ENCODE measurements at places on chromosomes 5 and 9.
A peak's percentile ranks its signal among the peaks of the same experiment; 100 is the strongest.

DNA sequence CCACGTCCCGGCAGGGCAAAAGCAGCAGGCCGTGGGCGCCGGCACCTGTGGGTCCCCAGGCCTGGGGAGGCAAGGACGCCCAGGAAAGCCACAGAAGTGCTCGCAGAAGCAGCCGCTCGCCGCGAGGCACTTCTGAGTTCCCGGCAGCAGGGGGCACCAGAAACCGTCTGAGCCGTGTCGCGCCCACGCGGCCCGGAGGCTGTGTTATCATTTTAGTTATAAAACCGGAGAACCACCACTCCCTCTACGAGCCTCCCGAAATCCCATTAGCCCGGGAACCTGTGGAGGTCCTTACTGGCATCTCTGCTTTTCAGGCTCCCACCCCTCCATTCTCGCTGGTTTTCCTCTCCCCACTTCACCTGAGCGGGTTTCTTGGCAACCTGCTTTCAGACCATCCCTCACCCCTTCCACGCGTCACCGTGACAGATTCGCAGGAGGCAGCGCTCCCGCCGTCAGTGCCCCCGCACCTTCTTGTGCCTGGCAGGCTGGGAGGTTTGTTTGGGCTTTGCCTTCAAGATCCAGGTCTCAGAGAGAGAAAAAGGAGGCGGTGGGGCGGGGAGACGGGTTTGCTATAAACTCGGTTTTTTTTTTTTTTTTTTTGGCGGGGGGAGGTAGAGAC, 2.3 kb downstream of the GDNF start:
- peak; percentile 82 for DNase-seq

DNA sequence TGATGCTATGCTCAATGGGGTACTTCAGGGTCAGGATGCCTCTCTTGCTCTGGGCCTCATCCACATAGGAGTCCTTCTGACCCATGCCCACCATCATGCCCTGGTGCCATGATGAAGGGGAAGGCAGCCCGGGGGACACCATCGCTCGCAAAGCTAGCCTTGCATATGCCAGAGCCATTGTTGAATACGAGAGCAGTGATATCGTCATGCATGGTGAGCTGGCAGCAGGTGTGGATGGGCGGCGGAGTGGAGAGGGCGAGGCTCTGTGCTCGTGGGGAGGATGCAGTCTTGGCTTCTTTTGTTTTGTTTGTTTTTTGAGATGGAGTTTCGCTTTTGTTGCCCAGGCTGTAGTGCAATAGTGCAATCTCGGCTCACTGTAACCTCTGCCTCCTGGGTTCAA, 17.2 kb upstream of the SPZ1 start:
- DNase-seq: no peak

GRCh38 chr9:80954521-80954920, 734.8 kb downstream of the TLE1 start:
- DNase-seq: no peak

DNA sequence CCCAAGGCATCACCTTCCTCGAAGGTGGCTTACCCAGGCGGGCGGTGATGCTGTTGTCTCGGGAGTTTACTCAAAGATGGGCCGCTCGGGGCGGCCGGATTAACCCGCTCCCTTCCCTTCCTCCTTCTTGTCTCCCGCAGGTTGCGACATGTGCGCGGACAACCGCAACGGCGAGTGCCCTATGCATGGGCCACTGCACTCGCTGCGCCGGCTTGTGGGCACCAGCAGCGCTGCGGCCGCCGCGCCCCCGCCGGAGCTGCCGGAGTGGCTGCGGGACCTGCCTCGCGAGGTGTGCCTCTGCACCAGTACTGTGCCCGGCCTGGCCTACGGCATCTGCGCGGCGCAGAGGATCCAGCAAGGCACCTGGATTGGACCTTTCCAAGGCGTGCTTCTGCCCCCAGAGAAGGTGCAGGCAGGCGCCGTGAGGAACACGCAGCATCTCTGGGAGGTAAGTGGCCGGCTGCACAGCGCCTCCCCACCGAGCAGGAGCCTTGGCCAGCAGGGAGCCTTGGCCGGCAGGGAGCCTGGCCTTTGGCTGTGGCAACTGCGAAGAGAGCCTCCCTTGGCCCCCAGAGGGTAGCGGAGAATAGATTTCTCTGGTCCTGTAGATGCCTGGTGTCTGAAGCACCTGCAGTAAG, 10.6 kb downstream of the PRDM6 start:
- no peak for DNase-seq

DNA sequence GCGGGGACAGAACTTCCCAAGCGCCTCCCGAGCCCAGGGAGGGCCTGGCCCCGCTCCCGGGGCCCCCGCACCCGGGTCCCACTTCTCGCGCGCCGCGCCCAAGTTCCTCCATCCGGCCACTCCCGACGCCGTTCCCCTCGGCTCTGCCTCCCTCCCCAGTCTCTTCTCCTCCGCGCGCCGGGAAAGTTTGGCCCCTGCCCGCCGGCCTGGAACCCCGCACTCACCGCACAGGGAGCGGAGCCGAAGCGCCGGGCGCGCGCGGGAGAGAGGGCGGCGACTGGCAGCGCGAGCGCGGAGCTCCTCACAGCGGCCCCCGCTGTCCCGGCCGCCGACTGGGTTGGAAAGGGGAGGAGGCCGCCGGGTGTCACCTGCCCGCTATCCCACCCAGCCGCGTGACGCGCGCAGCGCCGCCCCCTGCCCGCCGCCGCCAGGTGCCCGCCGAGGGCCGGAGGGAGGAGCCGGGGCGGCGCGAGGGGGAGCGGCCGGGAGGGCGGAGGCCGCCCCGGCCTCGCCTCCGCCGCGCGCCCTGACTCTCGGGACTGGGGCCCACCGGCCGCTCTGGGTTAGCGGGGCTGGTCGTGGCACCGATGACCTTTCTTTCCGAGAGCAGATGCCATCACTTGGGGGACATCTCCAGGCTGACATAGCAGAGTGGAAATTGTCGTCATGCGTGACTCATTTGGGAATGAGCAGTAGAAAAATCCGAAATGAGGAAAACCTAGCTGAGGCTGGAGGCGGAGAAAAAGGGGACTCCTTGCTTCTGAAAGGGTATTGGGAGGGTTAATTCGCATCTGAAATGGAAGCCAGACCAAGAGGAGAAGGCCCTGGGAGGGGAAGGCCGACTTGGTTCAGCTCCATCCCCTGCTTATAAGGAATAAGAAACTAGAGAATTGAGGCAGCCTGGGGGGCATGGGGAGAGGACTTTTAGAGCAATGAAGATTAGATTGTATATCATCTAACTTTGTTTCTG, at the start of gene ELOVL7:
Gene ELOVL7, minus strand, starts transcription at position 334 of the 970 bp plus-strand sequence. CDS start 56,872 bp downstream, outside the sequence.
- peak; percentile 81 for DNase-seq

GRCh38 chr9:18394847-18395351, 79.1 kb upstream of the ADAMTSL1 start:
- no peak for DNase-seq

Data from GM12891 (cell line).